Stimulated activated CD8-positive, alpha-beta memory T cell treated with anti-CD3 and anti-CD28 coated beads, Interleukin-15, amount 100 ng/mL, for 1 hour (primary cell): ENCODE measurements at places on chromosomes 1 and 21.

DNA sequence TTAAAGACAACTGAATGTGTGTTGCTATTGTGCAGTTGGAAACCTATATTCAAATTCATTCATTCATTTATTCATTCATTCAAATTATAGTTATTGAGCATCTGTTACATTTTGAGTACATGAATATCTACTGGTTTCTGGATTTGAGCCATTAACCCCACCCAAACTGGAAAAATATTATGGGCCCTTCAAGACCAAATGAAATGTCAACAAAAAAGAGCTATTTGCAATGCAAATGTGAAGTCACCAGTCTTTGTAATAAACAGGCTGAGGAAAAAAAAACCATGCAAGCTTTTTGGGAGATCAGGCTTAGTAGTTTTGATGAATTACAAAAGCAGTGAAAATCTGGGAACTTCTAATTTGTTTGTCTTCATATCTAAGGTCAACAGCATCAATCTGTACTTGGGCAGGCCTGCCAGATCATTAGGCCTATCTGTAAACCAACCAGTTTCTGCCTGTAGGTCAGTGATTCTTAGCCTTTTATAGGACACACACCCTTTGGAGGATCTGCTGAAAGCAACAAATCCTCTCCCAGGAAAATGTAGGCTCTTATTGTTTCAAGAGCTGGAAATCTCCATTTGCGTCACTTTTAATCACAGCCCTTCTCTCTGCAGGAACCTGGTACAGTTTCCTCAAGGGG is 134.7 kb downstream of the FAM78B start:
- no peak for DNase-seq

DNA sequence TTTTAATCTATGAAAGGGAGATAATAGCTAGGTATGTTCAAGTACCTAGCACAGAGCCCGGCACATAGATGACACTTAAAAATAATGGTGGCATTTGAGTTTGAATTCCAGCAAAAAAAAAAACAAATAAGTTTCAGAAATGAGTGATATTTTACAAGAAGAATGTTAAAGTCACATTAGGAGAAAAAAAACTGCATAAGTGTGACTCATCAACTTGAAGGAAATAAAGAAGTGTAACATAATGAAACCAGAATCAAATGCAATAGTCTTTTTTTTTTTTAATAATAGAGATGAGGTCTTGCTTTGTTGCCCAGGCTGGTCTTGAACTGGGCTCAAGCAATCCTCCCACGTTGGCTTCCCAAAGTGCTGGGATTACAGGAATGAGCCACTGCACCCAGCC is 17.1 kb downstream of the DNASE2B start:
- DNase-seq: no peak

DNA sequence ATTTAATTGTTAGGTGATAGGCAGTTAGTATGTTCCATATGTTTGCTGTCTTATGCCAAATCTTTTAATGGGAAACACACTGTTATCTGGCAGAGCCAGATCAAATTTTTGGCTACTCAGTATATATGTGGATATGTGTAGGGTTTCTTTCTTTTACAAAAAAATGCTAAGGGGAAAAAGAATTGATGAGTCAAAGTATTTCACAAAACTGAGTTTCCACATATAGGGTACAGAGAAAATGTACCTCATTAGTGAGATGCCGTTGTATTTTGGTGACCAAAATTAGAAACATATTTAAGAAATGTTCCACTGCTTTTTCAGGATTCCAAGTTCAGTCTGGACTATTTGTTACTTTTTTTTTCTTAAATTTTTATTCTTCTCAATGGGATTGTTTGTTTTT is 201.2 kb upstream of the PTGFR start:
- DNase-seq: no peak

DNA sequence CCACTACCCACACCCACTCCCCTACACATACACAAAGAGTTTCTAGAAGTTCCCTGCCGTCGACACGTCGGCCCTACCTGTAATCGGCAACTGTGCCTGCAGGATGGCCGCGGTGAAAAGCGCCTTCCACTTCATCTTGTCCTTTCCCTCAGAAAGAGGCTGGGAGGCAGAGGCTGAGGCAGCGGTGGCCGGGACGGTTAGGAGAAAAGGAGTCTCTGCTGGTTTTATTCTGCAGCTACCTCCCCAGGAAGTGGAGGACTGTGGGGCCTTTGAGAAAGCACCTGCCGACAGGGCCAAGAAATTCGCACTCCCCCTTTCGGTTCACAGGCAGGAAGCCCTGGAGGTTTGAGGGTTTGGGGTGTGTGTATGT is at the start of gene CD247:
TSS of gene CD247 (minus strand) at position 199 of the 370 bp plus-strand sequence. CDS start at position 135, 64 bp downstream.
- DNase-seq: peak; percentile 56

GRCh38 chr1:77134359-77134758 is 84.9 kb downstream of the PIGK start:
- no peak for DNase-seq

DNA sequence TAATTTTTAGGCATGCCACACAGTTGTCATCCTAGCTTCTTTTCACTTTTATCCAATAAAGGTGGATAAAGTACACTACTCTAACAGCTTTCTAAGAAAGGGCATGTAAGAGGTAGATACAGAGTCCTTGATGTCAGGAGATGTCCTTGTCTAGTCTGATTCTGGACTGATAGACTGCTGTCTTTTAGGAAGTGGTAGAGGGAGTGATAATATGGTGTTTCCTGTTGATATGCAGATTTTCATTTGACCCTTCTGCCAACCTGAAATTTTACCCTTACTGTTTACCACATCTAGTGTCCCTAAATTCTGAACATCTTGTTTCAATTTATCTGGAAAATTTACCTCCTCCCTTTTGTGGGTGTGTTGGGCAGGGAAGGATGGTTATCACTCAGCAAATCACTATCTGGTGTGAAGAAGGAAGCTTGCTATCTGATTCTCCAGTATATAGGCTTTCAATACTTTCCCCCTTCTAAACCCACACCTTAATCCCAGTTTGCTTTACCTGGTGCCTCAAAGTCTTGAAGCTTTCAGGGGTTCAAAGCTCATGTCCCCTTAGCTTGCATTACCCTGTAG is 354.9 kb upstream of the SNX7 start:
- DNase-seq: no peak

GRCh38 chr1:118920124-118920717 is 67.9 kb downstream of the TBX15 start:
- DNase-seq: no peak

GRCh38 chr1:241235256-241235897 is 121.6 kb downstream of the RGS7 start:
- DNase-seq: no peak

DNA sequence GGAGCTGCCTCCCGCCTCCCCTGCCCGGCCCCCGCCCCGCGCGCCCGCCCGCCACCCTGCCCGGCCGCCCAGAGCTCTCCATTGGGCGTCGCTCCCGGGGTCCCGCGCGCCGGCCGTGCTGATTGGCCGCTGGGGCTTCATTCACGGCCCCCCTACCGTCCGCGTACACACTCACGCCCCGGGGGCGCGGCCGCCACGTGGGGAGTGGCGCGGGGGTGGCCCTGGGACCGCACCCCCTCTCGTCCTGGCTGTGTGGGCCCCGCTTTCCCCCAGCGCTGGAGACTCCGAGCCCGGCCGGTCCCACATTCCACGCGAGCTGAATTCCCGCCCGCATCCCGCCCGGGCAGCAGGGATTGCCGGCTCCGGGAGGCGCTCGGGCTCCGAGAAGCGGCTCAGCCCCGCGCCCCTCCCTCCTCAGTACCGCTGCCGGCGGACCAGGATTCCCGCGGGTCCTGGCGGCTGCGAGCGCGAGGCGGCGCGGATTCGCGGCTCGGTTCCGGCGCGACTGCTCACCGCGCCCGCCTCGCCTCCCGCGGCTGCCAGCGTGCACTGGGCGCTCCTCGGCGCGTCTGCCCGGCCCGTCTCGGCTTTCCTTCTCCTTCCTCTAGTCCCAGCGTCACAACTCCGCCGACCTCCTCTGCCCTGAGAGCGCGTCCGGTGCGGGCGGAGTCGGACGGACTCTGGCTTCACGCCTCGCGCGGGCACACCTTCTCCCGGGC is 450 bp upstream of the POU3F1 start:
- peak; percentile 35 for DNase-seq

GRCh38 chr1:213931836-213932235 is 55.9 kb upstream of the PROX1 start:
- DNase-seq: no peak

GRCh38 chr1:8238141-8239038 is 79.5 kb upstream of the SLC45A1 start:
- DNase-seq: no peak

- no peak for DNase-seq
Observed at GRCh38 chr21:44857127-44857892, 16.2 kb downstream of the PTTG1IP start.

DNA sequence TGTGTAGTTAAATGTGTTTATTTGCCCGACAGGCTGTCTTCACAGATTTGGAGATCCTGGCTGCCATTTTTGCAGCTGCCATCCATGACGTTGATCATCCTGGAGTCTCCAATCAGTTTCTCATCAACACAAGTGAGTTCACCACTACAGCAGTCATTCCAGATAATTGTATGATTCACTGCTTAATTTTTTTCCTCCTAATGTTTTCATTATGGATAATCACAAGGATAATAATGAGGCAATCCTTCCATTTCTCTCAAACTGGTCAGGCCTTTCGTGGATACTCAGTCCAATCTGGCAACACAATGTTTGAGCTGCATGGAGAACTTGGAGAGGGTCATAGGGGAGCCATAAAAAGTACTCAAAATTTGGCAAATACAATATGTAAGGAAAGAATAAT is 168.3 kb upstream of the SGIP1 start:
- DNase-seq: no peak

DNA sequence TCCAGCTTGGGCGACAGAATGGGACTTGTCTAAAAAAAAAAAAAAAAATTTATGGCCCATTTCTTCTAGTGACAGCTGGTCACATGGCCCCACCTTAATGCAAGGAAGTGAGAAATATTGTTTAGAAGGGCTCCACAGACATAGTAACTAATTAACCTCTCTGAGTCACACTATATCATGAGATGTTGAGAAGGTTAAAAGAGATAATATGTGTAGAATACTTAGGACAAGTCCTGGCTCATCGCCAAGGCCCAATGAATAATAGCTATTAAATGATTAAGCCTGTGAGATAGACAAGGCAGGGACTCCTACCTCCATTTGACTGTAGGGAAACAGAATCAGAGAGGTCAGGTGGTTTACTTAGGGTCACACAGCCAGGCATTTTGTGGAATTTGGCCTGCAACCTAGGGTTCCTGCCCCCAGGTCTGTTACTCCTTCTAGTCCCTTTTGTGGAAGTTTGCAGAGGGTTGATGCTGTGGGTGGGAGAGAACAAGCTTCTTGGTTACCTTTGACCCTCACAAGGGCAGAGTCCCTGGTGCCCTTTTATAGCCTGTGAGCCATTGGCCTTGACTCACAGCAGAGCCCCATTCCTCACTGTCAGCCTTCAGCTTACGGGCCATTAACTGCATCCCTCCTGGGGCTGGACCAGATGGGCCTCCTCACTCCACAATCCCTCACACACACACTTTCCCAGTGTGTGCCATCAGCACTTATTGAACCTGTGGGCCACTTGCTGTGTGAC is 48.5 kb downstream of the OPRD1 start:
- DNase-seq: no peak

DNA sequence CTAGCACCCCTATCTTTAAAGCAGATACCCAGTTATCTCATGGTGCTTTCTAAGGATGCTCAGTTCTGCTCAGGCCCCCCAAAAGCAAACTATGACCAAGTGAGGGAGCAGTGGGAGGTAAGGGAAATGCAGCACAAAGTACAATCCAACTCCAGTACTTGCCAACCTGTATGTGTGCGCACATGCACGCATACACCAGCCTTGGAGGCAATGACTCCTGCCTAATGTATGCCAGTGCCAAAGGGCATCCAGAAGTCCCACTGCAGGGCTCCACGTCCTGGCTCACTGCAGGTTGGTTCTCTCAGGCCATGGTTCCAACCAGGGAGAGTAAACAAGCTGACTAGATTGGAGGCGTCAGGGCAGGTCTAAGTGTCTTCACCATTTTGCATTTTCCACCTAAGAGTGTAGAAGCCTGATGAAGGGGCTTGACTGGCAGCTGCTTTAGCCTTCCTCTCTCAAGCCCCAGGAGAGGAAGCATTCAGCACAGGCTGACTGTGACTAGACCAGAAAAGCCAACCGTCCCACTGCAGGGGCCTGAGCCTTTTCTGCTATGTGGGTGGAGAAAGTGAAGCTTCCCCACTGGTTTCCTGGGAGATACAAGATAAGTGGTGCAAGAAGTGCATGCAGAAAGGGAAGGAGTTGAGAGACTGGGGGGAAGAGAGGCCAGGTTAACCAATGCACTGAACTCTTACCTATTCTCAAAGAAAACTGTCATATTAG is 7.7 kb downstream of the AMIGO1 start:
- DNase-seq: no peak

DNA sequence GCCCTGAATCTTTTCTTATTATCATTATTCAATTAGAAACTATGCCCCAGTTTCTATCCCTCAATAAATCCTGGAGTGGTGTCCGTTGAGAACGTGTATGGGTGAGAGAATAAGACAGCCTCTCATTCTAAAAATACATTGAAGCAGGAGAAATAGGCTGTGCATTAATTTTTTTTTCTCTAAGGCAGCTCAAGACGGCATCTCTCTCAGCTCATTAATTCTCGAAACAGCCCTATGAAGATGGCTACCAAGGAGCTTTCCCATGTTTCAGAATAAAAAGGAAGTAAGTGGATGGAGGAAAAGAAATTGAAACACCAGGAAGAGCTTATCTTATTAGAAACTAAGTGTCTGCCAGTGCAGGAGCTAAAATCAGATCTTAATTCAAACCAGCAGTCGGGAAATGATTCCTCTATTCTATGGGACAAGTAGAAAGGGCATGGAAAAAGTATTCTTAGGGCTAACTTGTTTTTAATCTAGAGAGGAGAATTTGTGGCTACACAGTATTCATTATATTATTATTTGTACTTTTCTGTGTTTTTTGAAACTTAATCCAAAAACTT is 347.1 kb upstream of the PLD5 start:
- no peak for DNase-seq
